ENCODE measurements at places on chromosomes 5 and 9.

- no peak for DNase-seq
Observed at GRCh38 chr5:154511984-154512383, 34.0 kb upstream of the HAND1 start.

DNA sequence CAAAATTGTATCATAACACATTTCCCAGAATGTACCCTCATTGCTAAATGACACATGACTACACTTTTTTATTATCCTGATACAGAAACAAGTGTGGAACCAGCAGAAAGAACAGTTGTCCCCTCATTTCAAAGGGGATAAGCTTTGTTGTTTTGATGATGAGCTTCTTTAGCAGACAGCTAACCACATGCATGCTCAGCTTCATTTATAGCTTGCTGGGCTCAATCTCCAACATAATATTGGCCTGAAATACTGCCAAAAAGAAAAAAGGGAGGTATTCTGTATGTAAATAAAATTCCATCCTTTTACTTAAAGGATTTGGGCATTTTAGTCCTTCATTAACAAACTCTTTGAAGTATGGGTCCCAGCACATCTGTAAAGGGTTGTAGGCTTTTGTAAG lies 120.4 kb downstream of the SPATA31D1 start:
- DNase-seq: no peak

DNA sequence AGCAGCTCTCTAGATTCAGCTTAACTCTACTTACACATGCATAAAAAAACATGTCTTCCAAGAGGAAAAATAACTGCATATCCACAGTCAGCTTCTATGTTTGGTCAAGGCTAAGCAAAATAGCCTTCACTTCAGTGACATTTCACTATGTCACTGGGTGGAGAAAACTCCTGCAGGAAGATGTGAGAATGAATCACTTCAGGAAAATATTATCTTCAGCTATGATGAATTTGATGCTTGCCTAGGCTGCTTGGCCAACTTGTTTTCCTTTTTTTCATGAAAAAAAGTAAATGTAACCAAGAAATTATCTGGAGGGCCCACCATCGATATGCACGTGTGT lies 143.0 kb upstream of the ZNF608 start:
- no peak for DNase-seq

GRCh38 chr5:35063414-35063813 lies 15.7 kb upstream of the AGXT2 start:
- no peak for DNase-seq

DNA sequence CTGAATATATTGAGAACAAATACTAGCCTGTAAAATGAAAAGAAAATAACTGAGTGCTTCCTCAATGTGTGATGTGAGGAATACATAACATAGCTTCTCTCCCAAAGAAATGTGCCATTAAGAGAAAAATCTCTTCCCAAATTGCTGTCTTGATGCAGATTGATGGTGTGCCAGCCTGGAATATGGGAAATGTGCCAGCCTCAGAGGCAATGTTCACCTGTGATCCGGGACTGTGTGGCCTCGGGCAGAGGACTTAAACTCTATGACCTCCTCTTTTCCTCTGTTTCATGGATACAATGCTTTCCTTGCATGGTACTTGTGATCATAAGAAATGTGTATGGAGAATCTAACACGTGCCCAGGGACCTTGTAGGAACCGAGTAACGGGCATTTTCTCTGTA lies 370.9 kb downstream of the DIRAS2 start:
- no peak for DNase-seq

- no peak for DNase-seq
Observed at GRCh38 chr5:105754056-105754455, 1916.7 kb downstream of the EFNA5 start.

- DNase-seq: no peak
Observed at GRCh38 chr5:67176936-67177335, 19.7 kb downstream of the CD180 start.

- DNase-seq: no peak
Observed at GRCh38 chr5:112861638-112861985, 525 bp downstream of the SRP19 start.

DNA sequence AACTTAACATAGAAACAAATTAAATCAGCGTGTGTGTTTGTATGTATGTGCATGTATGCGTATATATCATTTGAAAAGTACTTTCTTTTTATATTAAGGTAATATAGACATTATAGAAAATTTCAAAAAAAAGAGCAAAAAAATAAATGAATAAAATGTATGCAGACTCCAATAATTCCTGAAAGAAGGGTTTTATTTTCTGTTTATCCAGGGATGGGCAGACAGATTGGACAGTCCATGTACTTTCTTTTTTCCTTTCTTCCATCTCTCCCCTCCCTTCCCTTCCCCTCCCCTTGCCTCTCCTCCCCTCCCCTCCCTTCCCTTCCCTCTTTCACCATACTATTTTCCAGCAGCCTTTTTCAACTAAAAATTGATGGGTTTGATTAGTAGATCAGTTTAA lies 123.8 kb downstream of the SGCD start:
- DNase-seq: no peak

DNA sequence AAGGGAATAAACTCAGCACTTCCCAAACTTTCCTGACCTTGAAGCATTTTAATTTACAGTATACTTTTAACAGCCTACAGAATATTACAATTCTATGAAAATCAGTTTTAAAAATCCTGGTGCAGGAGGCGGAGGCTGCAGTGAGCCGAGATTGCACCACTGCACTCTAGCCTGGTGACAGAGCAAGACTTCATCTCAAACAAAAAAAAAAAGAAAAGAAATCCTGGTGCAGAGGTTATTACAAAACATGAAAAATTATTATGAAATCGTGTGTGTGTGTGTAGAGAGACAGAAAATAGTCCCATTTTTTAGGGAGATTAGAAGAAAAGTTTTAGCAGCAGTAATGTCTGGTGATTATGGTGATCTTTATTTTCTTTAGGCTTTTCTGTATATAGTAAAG lies 26.9 kb downstream of the GOLPH3 start:
- peak; percentile 58 for DNase-seq

DNA sequence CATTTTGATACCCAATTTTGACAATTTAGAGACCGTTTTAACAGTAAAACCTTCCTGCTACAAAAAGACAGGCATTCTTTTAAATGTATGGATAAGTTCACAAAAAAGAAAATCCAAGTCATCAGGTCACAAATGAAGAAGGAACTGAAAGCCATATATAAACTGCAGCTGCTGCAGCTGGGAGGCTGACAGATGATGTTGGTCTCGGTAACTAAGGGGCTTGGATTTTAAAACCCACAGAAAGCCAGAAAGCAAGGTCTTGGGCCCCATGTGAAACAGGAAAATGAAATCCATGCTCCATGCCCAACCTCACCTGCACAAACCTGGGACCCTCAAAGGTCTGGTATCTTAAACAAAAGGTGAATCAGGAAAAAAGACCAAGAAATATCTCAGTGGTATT lies 15.7 kb upstream of the C5orf34 start:
- DNase-seq: no peak

GRCh38 chr9:35958104-35958837 lies at the start of gene OR2S2:
Gene OR2S2 (minus strand): TSS chr9:35958154. CDS start chr9:35958098, 56 bp downstream.
- DNase-seq: no peak

DNA sequence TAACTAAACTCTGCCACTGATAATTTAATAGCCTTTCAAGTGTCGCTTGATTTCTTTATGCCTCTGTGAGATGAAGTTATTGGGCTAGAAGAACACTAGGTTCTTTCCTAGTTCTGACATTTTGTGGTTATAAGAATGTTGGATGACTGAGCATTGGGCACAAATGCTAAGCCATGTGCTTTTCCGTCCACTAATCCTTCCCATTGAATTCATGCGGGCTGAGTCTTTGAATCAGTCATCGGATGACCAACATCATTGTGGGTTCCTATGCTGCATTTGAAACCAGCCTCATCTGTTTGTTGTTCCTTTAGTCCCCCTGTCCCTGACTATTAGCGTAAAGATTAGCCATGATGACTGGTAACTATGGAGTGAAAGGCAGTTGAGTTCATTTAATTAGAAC lies 58.5 kb downstream of the ALDH1A1 start:
- peak; percentile 45 for DNase-seq

GRCh38 chr9:132114102-132114707 lies 34.5 kb upstream of the MED27 start:
- DNase-seq: peak; percentile 32

DNA sequence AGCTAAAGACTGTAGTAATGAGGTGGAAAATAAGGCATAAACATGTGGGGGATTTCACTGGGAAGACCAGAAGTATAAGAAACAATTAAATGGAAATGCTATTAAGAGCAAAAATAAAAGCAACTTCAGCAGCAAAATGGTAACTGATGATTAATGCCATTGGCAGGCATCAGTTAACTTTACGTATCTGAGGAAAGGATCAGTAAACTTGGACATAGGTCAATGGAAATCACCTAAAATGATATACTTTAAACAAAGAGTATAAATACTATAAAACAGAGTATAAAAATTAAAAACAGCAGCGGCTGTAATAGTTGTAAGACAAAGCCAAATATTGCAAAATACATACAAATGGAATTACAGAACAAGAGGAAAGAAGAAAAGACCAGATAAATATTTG lies 992.1 kb downstream of the DNAH5 start:
- DNase-seq: no peak

GRCh38 chr9:16964228-16964627 lies 93.8 kb upstream of the BNC2 start:
- peak; percentile 99 for DNase-seq

GRCh38 chr5:115452536-115453235 lies 91.9 kb downstream of the FEM1C start:
- no peak for DNase-seq

DNA sequence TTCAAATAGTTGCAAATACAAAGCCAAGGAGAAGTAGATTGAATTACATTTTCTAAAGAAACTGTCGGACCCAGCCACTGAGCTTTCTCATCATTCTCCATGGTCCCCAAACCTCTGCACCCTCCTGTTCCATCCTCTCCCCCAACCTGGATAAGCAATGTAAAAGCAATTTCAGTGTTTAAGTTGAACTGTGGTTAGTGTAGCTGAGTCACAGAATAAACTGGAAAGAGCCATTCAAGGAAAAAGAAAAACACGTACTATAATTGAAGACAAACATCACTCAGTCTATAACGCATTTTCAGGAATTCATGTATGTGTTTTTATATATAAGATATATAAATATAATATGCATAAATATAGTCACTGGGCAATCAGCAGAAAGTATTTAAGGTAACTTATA lies 54.1 kb upstream of the TMEM161B start:
- DNase-seq: no peak

DNA sequence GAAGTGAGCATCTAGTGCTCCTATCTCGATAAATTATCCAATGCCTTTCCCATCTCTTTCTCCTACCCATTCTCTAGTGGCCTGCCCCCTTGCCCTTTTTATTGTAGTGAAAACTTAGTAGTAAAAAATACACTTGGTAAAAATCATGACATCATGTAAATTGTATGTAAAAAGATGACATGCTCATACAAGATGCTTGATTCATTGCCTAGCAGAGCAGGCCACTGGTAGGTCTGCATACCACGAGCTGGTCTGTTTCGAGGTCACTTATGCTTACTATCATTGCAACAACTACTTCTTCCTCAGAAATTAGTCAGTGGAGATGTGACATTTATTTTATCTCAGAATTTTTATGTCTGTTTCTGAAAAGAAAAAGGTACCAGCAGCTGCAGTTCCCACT lies 177.3 kb downstream of the C9orf152 start:
- peak; percentile 53 for DNase-seq

GRCh38 chr5:135326296-135327254 lies 72.5 kb downstream of the MACROH2A1 start:
- DNase-seq: no peak

DNA sequence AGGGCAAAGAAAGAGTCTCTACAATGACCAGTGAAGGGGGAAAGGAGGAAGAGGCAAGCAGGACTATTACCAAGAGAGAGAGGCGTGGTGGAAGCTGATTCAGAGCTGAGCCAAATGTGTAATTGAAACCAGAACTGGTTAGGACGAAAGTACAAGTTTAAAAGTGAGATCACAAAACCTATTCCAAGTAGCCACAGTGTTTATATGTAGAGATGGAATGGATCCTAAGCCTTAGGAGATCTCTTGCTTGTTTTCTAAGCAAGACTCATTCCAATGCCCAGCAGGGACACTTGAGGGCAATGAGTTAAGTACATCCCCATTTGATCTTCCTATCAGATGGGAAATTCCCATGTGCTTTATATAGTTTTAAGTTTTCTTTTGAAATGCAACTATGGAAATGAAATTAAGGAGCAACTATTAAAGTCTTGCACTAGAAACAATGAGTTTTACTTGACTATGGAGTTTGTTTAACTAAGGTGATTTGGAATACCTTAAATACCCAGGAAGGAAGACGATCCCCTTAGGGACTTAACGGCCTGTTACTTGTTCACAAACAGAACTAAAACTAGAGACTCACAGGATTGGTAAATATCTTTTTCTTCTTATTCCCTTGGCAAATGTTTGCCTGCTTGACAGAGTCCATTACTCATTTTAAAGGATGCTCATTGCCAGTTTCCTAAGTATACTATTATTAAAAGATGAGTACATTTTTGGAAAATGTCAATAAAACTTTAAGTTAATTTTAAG lies 51.1 kb upstream of the SNX2 start:
- DNase-seq: peak; percentile 93

DNA sequence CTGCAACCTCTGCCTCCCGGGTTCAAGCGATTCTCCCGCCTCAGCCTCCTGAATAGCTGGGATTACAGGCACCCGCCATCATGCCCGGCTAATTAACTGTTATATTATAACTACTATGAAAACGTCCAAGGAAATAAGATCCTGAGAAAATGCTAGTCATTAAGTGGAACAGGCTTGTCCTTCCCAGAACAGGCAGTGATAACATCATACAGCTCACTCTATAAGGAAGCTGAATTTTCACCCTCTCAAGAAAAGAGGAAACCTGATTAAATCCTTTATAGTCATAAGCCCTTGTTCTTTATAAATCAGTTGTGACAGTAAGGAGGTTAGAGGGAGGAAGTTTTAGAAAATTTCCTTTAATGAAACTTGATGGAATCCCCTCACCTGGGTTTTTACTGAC lies 163.9 kb upstream of the CLINT1 start:
- DNase-seq: no peak

GRCh38 chr5:172353846-172354245 lies 70.3 kb upstream of the UBTD2 start:
- no peak for DNase-seq

DNA sequence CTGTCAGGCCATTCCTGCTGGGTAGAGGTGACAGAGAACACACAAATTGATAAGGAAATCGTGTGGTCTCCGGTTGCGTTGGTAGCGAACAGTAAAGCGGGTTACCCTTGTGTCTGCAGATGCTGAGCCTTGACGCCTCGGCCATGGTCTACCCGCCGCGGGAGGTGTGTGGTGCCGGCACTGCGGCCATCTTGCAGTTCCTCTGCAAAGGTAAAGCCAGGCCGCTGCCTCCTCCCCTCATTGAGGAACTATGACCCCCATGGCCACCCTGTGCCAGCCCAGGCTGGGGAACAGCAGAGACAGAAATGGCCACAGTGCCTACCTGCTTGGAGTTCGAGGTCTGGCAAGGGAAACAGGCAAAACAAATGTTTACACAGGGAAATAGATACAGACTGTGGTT lies 16.3 kb downstream of the LRSAM1 start:
- no peak for DNase-seq

DNA sequence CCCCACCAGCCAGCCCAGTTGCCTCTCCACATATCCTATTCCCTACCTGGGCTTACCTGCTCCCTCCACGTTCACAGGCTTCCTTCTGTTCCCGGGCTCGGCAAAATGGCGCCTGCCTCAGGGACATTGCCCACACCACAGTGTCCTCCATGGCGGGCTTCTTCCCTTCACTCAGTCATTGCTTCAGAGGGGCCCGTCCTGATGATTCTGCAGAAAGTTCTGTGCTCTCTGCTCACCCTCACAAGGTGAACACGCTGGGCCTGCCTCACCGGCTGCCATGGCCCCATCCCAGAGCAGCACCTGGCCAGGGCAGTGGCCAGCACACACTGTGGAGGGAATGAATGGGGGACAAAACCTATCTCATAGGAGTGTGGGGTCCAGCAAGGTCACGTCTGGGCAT lies 313.0 kb downstream of the GADD45G start:
- DNase-seq: no peak

All from fibroblast of gingiva (primary cell).